ENCODE measurements at places on chromosomes 5 and 9.

DNA sequence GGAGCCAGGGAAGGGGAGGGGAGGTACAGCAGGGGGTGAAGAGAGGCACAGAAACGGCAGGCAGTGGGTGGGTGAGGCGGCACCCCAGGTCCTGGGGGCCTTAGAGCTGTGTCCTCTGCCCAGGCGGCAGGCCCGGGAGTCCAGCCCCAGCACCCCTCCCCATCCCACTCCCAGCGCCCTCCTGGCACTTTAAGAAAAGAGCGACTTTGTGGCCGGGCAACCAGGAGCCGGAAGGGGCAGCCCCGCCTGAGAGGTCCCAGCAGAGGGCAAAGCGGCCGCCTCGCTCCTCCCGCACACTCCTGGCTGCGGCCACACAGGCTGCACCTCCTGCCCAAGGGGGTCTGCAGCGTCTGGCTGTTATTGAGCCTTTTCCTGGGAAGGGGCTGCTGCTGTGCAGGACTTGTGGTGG lies 42.6 kb downstream of the NACC2 start:
- no peak for DNase-seq

- no peak for DNase-seq
Observed at GRCh38 chr9:20610591-20610990, 11.7 kb downstream of the MLLT3 start.

DNA sequence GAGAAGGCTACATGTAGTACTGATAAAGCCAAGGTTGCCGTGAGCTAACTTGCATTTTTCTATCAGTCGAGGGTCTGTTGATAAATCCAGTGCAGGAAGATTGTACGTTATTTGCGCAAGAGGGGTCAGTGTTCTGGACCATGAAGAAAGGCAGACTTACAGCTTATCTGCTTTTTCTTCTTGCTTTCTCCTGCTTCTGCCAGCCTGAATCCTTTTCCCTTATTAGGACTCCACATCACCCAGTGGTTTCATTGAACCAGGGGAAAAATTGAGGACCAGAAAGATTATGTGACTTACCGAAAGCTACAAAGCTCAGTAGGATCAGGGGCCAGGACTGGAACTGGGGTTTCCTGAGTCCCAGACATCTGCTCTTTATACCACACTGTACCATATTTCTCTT lies 534.6 kb upstream of the BRINP1 start:
- DNase-seq: no peak

- DNase-seq: no peak
Observed at GRCh38 chr5:172319708-172320441, 36.3 kb upstream of the UBTD2 start.

- DNase-seq: no peak
Observed at GRCh38 chr5:160968480-160968879, 116.5 kb upstream of the ATP10B start.

GRCh38 chr5:72951671-72952468 lies 4.0 kb upstream of the FCHO2 start:
- DNase-seq: no peak

DNA sequence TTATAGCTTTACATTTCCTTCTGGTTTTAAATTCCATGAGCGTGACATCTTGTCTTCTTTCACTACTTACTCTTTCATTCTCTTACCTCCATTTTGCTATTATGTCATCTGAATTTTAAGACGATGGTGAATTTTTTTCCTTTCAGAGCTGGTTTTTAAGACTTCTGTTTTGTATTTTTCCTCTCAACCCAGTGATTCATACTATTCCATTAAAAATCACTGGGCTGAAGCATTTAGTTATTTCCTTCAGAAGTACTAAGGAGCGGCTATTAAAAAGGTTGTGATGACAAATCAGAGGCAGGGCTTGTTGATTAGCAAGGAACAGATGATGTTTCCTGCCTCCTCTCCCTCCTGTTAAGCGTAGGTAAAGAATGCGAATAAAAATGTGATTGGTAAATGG lies 16.5 kb downstream of the AGXT2 start:
- DNase-seq: no peak

DNA sequence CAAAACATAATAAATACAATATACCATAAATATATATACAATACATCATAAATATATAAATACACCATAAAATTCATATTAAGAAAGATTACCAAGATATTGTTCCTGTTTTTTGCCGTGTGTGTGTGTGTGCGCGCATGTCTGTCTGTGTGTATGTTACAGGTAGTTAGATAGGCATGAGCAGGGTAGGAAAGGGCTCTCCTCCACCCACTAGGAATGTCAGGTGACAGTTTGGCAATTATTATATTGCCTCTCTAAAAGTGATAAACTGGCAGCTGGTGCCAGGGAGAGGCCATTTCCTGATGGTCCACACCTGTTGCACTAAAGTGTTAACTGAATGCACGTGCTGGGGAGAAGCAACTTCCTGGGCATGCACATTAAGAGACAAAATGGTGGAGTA lies 232.8 kb downstream of the ADAMTS6 start:
- DNase-seq: no peak

GRCh38 chr5:127451096-127451495 lies 66.3 kb upstream of the PRRC1 start:
- DNase-seq: no peak

DNA sequence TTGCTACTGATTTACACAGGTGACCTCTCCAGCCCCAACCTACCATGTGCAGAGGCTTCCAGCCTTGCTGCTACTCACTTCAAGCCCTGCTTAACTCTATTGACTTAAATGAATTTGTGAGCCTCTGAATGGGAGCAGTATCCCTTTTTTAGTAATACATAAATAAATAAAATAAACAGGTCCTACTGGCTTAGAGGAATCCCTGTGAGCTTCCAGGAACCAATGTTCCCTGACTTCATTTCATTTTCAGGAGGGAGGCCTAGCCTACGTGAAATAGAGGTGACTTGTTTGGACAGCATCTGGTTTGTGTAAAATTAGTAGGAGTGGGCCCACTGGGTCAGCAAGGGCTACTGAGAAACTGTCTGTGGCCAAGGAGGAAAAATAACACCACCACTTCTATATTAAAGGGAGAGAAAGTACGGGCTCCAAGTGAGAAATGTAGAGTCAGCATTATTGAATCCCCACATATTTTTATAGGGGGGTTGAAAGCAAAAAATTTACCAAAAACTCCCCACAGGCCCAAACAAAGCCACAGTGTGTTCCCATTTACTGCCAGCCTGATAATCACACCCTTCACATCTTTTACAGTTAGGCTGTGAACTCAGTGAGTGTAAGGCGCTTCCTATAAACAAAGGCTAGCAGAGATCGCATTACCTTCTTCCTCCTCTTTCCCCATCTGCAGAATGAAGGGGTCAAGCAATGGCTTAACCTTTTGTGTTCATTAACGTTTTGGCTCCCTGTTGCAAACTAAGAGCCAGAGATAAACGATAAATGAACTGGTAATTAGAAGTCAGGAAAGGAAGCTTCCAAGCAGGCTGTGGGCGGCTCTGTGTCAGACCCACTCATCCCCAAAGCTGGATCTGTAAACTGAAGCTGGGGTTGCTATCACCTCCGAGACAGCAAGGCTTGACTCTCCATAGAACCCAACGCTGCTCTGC lies 138.8 kb upstream of the LIFR start:
- DNase-seq: no peak

- DNase-seq: no peak
Observed at GRCh38 chr9:25537808-25538207, 140.4 kb downstream of the TUSC1 start.

DNA sequence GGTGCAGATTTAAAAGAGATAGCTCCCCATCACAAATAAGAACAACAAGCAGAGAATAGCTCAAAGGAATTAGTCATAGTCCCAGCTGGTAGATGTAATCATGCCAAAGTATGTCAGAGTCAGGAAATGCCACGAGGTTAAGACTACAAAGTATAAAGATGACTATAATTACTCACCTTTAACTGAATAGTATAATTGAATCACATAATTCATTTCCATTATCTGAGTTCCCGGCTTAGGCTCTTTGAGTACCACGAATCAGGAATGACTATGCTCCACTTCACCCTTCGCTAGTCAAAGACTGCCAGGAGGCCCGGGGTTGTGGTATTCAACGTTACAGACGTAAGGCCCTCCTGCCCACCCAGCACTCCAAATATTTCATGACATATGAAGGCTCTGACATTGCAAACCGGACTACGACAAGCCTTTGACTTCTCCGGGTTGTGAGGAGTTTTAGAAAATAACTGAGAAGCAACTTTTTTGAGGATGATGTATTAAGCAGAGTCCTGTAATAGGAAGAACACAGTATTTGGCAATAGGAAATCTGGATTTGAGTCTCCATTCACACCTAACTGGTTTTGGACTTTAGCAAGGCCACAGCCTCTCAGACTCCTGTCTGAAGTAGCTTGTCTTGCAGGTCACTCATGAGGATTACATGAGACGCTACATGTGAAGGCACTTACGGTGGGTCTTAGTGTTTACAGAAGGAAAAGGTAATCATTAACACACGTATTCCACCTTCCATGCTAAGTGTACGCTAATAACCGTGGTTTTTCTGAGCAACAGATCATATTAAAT lies 64.6 kb downstream of the ENC1 start:
- no peak for DNase-seq

GRCh38 chr5:132469380-132470009 lies 21.1 kb downstream of the IRF1 start:
- DNase-seq: no peak

- no peak for DNase-seq
Observed at GRCh38 chr5:94467954-94468930, 150.2 kb downstream of the KIAA0825 start.

DNA sequence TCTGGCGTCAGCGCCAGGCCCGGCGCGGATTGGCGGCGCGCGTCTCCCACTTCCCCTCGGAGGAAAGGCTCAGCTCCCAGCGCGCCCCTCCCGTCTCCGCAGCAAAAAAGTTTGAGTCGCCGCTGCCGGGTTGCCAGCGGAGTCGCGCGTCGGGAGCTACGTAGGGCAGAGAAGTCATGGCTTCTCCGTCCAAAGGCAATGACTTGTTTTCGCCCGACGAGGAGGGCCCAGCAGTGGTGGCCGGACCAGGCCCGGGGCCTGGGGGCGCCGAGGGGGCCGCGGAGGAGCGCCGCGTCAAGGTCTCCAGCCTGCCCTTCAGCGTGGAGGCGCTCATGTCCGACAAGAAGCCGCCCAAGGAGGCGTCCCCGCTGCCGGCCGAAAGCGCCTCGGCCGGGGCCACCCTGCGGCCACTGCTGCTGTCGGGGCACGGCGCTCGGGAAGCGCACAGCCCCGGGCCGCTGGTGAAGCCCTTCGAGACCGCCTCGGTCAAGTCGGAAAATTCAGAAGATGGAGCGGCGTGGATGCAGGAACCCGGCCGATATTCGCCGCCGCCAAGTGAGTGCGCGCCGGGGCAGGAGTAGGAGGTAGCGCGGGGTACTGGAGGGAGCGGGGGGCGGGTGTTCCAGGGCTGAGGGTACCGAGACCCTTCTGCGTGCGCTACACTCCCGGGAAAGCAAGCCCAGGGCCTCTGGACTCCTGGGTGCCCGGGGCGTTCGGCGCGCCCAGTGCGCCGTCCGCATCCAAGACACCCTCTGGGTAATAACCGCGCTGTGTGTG lies at the start of gene MSX2:
MSX2 (plus strand) TSS at position 99 of the 777 bp plus-strand sequence; CDS start at position 177, 78 bp downstream.
- DNase-seq: no peak

GRCh38 chr5:81787474-81788242 lies 36.8 kb upstream of the SSBP2 start:
- no peak for DNase-seq

All from NCI-H774 (cell line).